Activated gamma-delta T cell (primary cell): ENCODE measurements at places on chromosomes 12 and 14.

DNA sequence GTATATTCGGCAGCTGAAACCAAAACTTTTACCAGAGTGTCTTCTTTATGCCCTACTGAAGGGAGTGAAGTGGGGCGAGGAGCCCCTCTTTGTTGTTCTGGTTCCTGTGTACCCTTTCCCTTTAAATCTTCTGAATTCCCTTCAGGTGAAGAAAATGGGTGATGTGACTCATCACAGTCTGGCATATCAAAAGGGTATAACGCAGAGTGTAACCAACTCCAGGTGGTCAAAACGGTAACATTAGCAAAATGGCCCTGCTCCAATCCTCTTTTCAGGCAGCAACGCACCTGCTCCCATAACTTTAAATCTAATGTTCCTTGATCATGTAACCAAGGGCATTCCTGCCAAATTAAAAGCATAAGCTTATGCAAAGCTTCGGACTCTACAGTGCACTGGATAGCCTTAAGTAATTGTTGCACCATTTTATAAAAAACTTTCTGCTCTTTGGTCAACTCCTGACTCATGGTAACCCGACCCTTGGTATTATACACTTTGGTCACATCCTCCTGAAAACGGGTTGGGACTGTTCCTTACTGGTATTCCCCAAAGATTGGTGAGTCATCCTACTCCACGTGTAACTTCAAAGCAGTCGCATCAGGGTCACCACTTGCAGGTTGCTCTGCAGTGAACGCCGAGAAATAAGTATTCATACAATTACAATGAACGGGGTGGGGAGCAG, 83.1 kb downstream of the KCNMB4 start:
- DNase-seq, result no peak

- DNase-seq, result no peak
These were observed 182.3 kb downstream of the SLC41A2 start for GRCh38 chr12:104775731-104776231.

GRCh38 chr12:10559244-10559643, 53.6 kb downstream of the EIF2S3B start:
- DNase-seq, result no peak

GRCh38 chr14:66493750-66494149, 7.6 kb downstream of the CCDC196 start:
- no peak for DNase-seq

DNA sequence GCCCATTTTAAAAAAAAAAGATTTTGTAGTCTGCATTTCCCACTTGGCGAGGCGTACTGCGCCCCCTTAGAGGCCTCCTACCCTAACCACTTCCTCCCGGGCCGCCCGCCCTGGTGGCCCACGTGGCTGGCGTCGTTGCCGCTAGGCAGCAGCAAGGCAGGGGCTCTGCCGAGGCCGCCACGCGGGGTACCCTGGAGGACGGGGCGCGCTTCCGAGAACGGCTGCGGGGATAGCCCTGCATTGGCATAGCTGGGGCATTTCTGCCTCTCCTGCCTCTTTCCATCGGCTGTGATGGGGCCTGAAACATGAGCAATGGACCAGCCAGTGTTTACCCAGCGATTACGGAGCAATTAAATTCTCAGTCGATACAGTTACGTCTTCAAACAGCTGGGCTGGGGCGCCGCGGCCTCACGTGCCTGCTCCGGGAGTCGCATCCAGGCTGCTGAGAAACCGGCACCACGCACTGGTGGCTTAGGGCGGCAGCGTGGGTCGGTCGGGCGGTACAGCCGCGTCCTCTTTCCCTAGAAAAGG, 38.0 kb downstream of the IQSEC3 start:
- DNase-seq, result no peak

DNA sequence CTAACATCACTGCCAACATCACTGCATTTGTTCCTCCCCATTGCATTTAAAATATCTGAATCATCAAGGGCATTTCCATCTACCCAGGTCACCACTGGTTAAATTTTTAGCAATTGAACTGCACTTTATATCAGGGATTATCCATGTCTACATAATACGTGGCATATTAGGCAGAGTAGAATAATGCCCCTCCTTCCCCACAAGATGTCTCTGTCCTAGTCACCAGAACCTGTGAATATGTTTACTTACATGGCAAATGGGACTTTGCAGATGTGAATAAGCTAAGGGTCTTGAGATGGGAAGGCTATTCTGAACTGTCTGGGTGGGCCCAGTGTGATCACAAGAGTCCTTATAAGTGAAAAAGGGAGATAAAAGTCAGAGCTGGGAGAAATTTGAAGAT, 181.7 kb upstream of the ARID2 start:
- DNase-seq, result no peak

- DNase-seq, result no peak
These were observed 7.0 kb downstream of the CSRNP2 start for GRCh38 chr12:51076236-51076930.

DNA sequence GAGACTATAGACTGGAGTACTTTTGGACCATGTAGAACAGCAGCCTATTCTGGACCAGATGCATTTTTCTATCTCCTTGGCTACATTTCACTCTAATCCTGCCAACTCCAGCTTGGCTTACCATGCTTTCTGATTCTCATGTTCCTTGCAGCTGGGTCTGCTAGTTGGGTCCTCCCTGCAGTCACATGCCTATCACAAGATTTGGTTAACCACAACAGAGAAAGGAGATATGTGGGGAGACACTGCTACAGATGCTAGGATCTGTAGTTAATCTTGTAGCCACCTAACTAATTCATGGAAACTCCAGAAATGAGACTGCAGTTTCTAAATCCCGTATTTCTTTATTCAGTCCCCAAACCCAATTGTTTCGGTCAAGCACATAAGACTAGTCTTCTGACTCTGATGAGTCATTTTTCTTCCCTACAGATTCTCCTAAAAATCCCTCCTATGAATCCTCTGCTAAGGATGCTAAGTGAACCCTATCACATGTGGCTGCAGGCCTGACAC, 410.6 kb downstream of the DAD1 start:
- DNase-seq, result no peak

DNA sequence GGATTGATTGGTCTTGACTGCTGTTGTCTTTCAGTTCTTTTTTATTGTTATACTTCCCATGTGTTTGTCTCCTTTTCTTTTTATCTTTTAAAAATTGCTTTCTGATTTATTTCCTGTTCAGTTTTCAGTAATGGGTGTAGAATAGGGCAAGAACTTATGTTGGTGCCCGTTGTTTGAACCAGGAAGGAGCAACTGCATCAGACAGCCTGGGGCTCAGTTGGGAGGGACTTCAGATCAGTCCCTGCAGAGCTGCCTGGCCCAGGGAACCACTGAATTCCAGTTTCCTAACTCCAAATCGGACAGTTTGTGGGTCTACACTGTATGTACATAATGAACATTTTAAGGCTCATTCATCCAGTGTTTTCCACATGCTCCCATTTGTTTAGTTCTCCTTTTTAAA, 64.9 kb downstream of the FBXO34 start:
- DNase-seq, result no peak

GRCh38 chr14:82449926-82450468, 916.3 kb upstream of the SEL1L start:
- DNase-seq, result no peak

GRCh38 chr14:50985859-50986331, 41.6 kb upstream of the PYGL start:
- no peak for DNase-seq

- no peak for DNase-seq
These were observed 15.9 kb downstream of the KCTD10 start for GRCh38 chr12:109461049-109461845.

- DNase-seq, result no peak
These were observed 583 bp downstream of the FAM186B start for GRCh38 chr12:49604856-49605255.

DNA sequence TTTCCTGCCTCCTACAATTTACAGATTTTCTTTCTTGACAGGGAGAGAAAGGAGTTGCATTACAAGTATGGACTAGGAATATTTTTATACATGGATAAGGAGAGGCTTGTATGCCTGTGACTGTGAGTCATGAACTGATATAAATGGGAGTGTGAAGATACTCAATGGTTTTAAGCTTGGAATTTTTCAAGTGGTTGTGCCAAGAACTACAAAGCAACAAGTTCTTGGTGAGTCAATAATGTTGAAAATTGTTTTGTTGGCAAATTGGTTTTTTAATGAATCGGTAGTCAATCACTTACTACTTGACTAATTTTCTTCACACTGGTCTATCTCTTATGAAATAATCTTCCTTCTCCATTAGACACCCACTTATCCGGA, 58.9 kb upstream of the HMGA2 start:
- no peak for DNase-seq

DNA sequence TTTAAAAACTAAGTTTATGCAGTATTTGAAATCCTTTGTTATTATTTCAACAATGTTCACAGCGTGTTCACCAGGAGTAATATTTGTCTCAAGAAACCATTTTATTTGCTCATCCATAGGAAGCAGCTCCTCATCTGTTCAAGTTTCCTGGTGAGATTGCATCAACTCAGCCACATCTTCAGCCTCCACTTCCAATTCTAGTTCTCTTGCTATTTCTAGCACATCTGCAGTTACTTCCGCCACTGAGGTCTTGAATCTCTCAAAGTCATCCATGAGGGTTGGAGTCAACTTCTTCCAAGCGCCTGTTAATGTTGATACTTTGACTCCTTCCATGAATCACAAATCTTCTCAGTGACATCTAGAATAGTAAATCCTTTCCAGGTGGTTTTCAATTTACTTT, 18.0 kb downstream of the CLEC9A start:
- DNase-seq, result no peak

DNA sequence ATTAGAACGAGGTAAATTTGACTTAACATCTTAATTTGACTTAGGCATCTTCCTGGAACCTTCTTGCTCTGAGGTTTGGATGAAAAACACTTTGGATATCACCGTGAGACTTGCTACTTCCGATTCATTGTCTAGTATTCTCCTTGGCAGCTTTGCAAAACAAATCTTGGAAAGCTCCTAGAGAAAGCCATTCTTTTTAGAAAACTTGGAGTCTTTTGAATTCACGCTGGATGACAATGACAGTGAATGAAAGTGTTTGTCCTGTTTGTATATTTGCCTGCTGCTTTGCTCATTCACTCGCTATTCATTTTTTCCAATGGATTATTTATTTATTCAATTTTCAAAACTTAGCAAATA, 222.1 kb upstream of the HMGA2 start:
- DNase-seq, result no peak

- DNase-seq, result no peak
These were observed 19.4 kb downstream of the PLCZ1 start for GRCh38 chr12:18718462-18718861.

DNA sequence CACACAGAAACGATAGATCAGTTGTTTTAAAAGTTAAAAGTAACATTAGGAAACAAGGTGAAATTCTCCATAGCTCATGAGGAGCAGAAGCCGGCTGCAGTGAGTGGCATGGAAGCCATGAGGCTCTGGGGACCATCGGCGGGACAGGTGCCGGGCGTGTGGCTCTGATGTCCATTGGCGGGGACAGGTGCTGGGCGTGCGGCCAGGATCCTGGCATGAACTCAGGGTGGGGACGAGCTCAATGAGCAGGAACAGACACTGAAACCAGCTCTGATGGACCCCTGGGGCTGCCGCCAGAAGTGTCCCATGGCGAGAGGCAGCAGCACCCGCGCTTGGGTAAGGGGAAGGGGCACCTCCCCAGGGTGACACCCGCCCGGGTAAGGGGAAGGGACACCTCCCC, 75.1 kb downstream of the NOC4L start:
- no peak for DNase-seq

- DNase-seq, result no peak
These were observed 4.1 kb upstream of the NGB start for GRCh38 chr14:77275041-77275580.

DNA sequence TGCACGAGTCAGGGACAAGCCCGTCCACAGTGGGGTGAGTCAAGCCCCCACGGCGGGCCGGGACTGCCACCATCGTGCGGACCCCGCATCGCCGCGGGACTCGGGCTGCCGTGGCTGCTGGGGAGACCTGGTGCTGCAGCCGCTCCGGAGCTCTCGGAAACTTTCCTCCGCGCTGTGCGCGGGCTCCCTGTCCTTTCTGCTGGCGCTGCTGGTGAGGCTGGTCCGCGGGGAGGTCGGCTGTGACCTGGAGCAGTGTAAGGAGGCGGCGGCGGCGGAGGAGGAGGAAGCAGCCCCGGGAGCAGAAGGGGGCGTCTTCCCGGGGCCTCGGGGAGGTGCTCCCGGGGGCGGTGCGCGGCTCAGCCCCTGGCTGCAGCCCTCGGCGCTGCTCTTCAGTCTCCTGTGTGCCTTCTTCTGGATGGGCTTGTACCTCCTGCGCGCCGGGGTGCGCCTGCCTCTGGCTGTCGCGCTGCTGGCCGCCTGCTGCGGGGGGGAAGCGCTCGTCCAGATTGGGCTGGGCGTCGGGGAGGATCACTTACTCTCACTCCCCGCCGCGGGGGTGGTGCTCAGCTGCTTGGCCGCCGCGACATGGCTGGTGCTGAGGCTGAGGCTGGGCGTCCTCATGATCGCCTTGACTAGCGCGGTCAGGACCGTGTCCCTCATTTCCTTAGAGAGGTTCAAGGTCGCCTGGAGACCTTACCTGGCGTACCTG, 1.1 kb downstream of the PDE3A start:
- no peak for DNase-seq
